ENCODE measurements at places on chromosomes 5 and 9. TPM values are rescaled to one million over a fixed set of nuclear protein-coding genes. Genes with fewer than 3 reads are reported as not detected.

Gene CKMT2
- total RNA-seq = 1.2 TPM

Gene LCN12
- total RNA-seq = not detected

Gene EPB41L4B
- total RNA-seq = 3.7 TPM

Gene BSPRY
- total RNA-seq = not detected

Gene SPTAN1
- total RNA-seq = 914 TPM

Gene MRPS30
- total RNA-seq = 185 TPM

Gene ZNF354C
- 59.6 TPM for total RNA-seq

Gene IFNK
- not detected for total RNA-seq

Gene TRAF1
- 2.5 TPM for total RNA-seq

Gene MAMDC4
- total RNA-seq = 2.5 TPM

Gene CCDC152
- 12.9 TPM for total RNA-seq

Gene TOR1B
- total RNA-seq = 39.5 TPM

Gene LCN15
- total RNA-seq = not detected

Gene ZNG1C
- total RNA-seq = 34.2 TPM

Gene MYOT
- total RNA-seq = 0.31 TPM

Gene CD180
- total RNA-seq = 0.47 TPM

Gene CCNG1
- total RNA-seq = 145 TPM

Gene SPATA31E1
- not detected for total RNA-seq

Gene PCDHGA11
- 16.4 TPM for total RNA-seq

Gene FST
- 3.0 TPM for total RNA-seq

Gene ANKRD31
- total RNA-seq = 0.94 TPM

Gene WDR38
- not detected for total RNA-seq

Gene IQGAP2
- total RNA-seq = 20.7 TPM

Gene CCL28
- 0.47 TPM for total RNA-seq

Gene TLX3
- total RNA-seq = not detected

Gene AQP7
- total RNA-seq = not detected

Gene SPINK4
- total RNA-seq = not detected

Gene BTNL3
- not detected for total RNA-seq

Gene SPAAR
- 0.31 TPM for total RNA-seq

Gene FRRS1L
- total RNA-seq = 82.2 TPM

Gene CTSL
- total RNA-seq = 40.4 TPM

Gene LCN9
- not detected for total RNA-seq

Gene MLANA
- total RNA-seq = not detected

Gene FRMPD1
- total RNA-seq = 0.62 TPM

Gene BAAT
- 0.31 TPM for total RNA-seq

Gene JAK2
- 40.1 TPM for total RNA-seq

Gene ARRDC3
- 413 TPM for total RNA-seq

Gene ARL14EPL
- not detected for total RNA-seq

Gene MCIDAS
- not detected for total RNA-seq

Gene MAP1B
- 593 TPM for total RNA-seq

Gene EQTN
- 1.6 TPM for total RNA-seq

Gene RNF183
- total RNA-seq = not detected

Gene PSMD5
- total RNA-seq = 30.4 TPM

Gene CFAP77
- not detected for total RNA-seq

Gene SHISAL2B
- not detected for total RNA-seq

Gene SLCO4C1
- total RNA-seq = 0.47 TPM

Gene ACOT12
- total RNA-seq = 2.8 TPM

Gene REEP2
- total RNA-seq = 71.0 TPM

Gene GRIN1
- 31.2 TPM for total RNA-seq

Gene DPP7
- total RNA-seq = 17.6 TPM

Gene SLC2A6
- 17.2 TPM for total RNA-seq

Gene PCDHGA5
- total RNA-seq = 6.6 TPM

Gene C9orf153
- 0.62 TPM for total RNA-seq

Gene FCN2
- not detected for total RNA-seq

Gene FAM169A
- total RNA-seq = 90.6 TPM

Gene GLDC
- 10.0 TPM for total RNA-seq
